Cardiac septum (tissue), 1 donor: ENCODE measurements at places on chromosomes 5 and 9. TPM values are rescaled to one million over a fixed set of nuclear protein-coding genes. Genes with fewer than 3 reads are reported as not detected.
A peak's percentile ranks its signal among the peaks of the same experiment; 100 is the strongest.

- no peak for DNase-seq
Measured at GRCh38 chr5:125575891-125576505, 829.6 kb upstream of the ZNF608 start.

DNA sequence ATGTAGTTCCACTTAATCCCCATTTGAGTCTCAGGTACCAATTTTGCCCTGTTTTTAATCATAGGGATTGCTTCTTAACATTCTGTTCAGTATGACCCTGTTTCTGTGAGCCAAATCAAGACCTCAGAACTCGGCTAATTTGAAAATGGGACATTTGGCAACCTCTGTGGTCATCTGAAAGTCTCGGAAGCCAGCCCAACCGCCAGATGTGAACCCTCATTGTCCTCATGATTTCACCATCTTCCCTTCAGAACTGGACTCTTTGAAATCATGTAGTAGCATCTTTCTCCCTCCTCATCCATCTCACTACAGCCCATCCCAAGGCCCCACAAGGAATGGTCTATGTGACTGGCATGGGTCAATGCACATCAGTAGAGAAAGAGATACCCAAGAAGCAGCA, 88.9 kb downstream of the S1PR3 start:
- DNase-seq, result no peak

- peak; percentile 76 for DNase-seq
Measured at GRCh38 chr9:89871871-89872331, 267.1 kb downstream of the GADD45G start.

DNA sequence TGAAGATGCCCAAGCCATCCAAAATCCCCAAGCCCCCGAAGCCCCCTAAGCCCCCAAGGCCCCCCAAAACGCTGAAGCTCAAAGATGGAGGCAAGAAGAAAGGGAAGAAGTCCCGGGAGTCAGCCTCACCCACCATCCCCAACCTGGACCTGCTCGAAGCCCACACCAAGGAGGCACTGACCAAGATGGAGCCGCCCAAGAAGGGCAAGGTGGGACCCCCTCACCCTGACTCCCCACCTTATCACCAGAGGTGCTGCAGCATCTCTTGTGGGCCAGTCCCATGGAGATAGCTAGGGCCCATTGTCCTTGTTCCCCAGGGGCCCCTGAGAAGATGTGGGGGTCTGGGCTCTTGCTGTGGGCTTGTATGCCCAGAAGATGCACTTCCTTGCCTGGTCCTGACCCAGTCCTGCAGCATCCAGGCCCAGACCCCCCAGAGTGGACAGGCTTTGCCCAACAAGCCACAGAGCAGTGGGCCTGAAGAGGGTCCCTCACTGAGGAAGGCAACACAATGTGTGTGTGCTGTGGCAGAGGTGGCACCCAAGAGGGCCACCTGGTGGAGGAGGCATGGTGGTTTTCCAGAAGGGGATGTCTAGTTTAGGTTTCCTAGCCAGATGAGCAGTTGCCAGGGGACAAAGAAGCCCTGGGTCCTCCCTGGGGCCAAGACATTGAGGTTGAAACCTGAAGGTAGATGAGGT, 84.1 kb downstream of the PHF2 start:
- peak; percentile 47 for DNase-seq

GRCh38 chr9:14405176-14405706, 91.3 kb upstream of the NFIB start:
- DNase-seq, result no peak

DNA sequence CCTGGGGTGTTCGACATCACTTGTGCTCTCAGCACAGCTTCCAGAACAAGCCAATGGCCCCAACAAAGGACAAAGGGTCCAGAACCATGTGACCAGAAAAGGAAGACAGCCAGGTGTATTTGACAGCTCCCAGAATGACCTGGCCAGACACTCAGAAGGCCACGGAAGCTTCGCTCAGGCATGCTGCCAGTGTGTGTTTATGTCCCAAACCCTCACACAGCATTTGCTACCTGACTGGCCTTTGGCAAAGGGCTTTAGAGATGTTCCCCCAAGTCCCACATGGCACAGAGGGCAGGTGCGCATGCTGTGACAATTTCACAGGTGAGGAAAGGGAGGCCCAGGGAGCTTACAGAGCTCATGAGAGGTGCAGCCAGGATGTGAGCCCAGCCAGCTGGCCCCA, 39.5 kb downstream of the MED10 start:
- no peak for DNase-seq

ZNF462 gene
- 38.8 TPM for total RNA-seq

SMIM32 gene
- not detected for total RNA-seq

FOXD4L4 gene
- total RNA-seq, result not detected

IFNA13 gene
- not detected for total RNA-seq

FUT7 gene
- total RNA-seq, result 0.22 TPM
